ENCODE measurements at places on chromosomes 5 and 9. TPM values are rescaled to one million over a fixed set of nuclear protein-coding genes. Genes with fewer than 3 reads are reported as not detected.

DNA sequence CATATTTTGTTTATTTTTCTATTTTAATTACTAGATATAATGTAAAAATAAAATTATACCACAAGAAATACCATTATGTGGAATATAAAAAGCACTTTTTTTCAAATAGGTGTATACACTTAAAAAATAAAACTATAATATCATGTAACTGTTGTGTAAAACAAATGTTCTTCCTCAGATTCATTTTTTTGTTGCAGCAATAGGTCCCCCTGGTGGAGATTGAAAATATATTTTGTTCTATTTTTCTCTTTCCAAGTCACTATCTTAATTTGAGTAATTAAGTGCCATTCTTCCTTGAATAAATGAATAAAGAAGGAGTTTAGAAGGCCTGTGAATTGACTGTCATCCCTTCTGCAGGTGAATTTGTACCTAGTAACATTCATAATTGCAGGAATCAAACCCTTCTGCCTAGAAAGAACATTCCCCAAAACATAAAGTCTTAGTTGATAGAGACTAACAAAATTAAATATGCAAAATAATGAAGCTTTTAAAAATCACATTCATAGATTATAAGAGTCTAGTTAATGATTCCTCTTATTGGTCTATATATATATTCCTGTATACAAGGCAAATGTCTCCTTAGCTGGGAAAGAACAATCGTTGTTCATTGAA, 23.4 kb downstream of the CETN3 start:
- peak; percentile 31 for DNase-seq

IRF1 gene
- total RNA-seq, result 22.1 TPM

DNA sequence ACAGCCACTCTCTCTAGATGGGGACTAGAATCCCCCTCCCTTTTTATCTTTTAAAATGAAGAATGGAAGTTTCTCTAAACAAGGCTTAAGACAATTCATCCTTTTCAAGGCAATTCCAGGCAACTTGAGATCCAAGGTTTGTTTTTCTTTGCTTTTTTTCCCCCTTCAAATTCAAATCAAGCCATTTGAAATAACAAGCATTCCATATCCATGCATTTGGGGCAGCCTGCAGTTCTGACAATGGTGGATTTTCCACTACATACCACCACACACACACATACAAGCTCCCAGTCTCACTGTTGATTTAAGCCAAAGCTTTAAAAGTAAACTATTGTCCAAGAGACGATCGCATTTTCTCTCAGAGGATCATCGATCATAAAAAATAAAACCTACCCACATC, 424 bp downstream of the INSYN2B start:
- DNase-seq, result peak; percentile 34

DNA sequence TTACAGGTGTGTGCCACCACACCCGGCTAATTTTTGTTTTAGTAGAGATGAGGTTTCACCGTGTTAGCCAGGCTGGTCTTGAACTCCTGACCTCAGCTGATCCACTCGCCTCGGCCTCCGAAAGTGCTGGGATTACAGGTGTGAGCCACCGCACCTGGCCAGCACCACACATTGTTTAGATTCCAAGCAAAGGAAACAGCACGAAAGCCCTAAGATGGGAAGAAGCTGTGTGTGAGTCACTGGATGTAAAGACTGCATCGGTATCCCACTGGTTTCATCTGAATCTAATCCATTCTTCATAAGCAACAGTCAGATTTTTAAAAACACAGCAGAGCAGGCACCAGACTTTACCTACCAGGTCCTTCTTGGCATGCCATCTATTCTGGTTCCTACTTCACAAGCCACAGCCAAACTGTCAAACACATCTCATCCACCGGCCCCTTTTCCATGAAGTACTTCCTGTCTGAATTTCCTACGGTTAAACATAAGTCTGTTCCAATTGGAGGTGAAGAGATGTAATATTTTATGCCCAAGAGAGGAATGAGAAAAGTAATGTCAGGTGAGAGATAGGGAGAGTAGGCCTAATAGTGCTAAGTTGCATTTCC, 17.4 kb downstream of the UBTD2 start:
- no peak for DNase-seq

- no peak for DNase-seq
Observed at GRCh38 chr9:89174291-89174690, 4.3 kb downstream of the SHC3 start.

SPIN1 gene
- total RNA-seq, result 88.1 TPM

SEMA6A gene
- 0.26 TPM for total RNA-seq

NPR3 gene
- total RNA-seq, result 14.9 TPM
